Retinal pigment epithelial cell (primary cell): ENCODE measurements at places on chromosomes 3 and 15.
A peak's percentile ranks its signal among the peaks of the same experiment; 100 is the strongest.

DNA sequence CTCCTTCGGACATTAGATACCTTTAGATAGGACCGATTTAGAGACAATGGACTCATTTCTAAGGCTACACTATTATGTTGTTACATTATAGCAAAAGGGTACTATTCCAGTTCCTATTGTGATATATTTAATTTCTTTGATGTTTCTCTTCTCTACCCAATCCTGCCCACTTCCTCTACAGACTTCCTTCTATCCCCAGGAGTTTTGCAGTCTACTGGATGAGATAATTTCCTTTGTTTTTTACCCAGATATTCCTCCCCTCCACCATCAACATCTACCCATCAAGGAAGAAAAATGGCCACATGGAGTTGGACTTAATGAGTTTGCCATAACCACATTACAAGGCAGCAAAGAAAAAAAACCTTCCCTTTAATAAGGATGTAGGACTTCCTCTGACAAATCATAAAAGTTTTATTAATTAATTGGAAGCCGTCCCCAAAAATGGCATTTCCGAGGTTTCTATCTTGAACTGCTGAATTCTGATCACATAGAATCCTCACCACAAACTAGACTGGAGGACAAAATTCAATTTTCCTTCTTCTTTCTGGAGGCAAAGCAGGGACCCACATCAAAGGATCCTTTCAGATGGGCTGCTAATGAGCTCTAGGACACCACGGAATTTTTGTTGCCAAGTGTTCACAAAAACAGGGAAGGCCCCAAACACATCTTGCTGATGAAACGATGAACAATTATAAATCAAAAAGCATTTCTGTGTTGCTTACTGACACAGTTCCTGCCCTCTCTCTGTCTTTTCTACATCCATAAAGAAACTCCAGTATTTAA lies 33.4 kb downstream of the FRMD4B start:
- DNase-seq, result no peak

DNA sequence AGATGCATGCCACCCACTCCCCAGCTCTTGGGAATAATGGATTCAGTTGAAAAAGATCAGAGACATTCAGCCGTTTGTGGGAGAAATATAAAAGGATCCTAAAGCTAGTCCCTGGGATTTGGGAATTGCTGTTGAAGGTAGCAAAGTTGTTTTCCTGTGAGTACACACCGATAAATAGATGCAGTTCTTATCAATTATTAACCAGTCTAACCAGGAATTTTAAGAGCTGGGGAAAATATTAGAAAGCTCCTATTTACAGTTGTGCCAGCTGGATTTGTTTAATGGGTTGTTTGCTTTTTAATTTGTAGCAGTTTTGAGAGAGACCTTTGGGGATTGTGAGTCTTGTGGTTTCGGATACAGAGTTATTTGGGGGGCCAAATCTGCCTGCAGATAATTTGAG lies 44.2 kb upstream of the SKOR1 start:
- no peak for DNase-seq

GRCh38 chr3:99473321-99473751 lies 165.1 kb upstream of the COL8A1 start:
- no peak for DNase-seq

- DNase-seq, result no peak
Observed at GRCh38 chr3:50241713-50242380, 5.8 kb downstream of the GNAI2 start.

GRCh38 chr3:85170646-85171045 lies 211.9 kb downstream of the CADM2 start:
- no peak for DNase-seq

GRCh38 chr3:23991683-23992628 lies 46.9 kb downstream of the NR1D2 start:
- DNase-seq, result peak; percentile 94

GRCh38 chr3:159149633-159150032 lies 347.8 kb downstream of the MFSD1 start:
- peak; percentile 22 for DNase-seq

DNA sequence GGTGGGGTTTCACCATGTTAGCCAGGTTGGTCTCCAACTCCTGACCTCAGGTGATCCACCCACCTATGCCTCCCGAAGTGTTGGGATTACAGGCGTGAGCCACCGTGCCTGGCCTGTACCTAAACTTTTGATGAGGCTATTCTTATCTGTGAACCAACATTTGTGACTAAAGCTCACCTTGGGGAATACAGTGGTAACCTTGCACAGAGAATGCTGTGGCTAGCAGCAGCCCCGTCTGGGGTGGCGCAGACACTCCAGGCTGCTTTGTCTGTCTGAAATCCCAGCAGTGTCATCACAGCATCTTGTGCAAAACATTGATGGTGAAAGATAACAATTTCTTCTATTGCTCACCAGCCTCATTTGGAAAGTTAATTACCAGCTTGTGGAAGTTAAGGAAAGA lies 58.9 kb downstream of the CMTM8 start:
- no peak for DNase-seq

DNA sequence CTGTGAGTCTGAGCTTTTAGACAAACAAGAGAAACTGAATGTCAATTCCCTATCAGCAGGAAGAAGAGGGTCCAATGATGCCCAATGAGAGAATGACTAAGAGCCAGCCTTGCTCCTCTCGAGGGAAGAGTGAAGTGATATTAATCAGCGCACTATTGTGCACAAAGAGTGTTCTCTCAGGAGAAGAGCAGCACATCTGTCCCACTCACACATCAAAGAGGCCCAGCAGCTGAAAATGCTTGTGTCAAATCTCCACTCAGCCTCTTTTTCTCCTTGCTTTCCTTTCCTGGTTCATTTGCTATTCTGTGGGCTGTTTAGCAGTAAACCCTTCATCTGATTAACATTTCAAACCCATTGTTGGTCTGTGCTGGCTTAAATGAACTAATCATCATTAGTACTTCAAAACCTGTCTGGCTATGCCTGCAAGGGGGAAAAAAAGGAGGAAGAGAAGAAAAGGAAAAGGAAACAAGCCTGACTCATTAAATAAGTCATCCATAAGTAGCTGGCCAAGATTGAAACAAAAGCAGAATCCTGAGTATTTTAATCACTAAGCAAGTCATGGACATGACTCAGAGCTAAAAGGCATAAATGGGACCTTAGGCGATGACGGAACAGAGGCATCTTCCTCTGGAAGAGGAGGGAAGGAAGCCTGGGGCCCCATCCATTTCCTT lies 912.7 kb downstream of the TUSC7 start:
- peak; percentile 77 for DNase-seq

DNA sequence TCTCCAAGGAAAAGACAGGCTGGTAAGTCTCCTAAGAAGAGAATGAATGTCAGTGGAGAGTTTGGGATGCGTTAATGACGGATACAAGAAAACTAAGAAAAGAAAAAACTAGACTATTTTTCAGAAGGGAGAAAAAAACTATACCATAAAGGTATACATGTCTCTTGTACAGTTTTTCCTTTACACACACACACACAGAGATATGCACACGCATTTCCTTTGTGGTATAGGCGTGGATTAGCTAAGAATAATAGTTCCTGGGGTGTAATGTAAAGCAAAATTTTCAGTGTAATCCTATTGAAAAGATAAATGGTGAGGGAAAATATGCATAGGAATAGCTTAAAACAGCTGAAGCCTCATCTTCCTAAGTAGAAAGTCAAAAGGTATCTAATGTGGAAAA lies 36.3 kb downstream of the GABPB1 start:
- DNase-seq, result no peak

- DNase-seq, result no peak
Observed at GRCh38 chr3:165159760-165160421, 36.3 kb downstream of the SLITRK3 start.

DNA sequence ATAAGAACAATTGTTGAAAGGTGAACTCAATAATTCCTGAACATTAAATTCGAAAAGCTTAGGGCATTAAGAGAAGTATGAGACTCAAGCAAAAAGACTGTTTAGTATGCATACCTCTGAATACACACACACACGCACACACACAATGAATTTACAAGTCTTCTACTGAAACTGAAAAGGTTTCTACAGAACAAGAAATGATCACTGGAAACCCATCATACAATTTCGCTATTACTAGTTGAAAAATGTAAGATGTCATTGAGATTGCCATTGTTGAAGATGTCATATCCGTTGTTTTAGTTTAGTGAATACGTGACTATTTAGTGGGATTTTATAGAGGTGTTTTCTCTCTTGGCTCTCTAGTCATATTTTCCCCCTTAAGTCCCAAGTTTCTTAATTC lies 106.8 kb downstream of the FOXB1 start:
- no peak for DNase-seq

DNA sequence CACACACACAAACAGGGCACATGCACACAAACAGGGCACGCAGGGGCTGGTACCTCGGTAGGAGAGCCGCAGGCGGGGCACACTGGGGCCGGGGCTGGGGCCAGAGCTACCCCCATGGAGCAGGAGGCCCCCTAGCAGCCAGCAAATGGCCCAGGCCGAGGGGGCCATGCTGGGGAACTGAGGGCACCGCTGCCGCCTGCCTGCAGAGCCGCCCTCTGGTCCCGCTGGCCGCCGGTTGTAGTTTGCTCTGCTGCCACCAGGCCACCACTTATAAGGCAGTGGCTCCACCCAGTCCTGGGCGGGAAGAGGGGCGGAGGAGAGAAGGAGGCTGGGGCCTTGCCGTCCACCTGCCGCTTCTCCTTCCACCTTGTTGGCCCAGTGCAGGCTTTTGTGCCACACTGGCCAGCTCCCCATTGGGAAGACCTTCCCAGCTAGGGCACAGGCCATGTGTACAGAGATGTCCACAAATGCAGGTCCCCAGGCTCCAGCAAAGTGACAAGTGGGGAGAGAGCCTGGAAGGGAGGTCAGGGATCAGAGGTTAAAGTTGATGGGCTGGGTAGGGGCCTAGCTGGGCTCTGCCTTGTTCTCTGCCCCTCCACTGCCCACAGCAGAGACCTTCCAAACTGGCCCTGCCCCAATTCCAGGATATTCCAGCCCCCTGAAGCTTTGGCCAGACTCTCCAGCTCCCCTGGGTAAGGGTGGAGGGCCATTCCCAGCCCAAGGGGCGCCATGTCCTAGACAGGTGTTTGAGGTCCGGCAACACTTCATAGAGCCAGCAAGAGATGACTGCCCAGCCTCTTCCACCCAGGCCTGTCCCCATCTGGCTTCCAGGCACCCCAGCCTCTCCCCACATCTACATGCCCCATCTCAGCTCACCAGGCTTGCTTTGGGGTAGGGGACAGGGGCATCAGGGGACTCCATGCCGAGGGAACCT lies at the start of gene SEMA3G:
SEMA3G (minus strand) TSS at position 244 of the 934 bp plus-strand sequence; CDS start at position 168, 76 bp downstream.
- no peak for DNase-seq

DNA sequence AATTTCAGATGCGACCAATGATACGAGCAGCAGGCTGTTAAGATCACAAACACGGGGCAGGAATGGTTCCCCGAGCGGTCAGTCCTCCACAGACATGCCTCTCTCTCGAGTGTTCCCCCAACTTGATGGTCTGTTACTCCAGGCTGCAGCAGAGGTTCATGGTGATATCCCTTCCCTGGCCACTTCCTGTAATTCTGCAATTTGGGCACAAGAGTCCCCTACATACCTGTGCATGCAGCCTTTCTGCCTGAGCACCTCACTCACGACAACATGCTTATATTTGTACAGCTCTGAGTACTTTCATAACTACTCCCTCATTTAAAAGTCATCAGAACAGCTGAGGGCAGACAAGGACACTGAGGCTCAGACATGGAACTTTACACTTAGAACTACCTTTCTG lies 408.1 kb upstream of the NR2F2 start:
- DNase-seq, result no peak

- no peak for DNase-seq
Observed at GRCh38 chr3:19002606-19003005, 145.7 kb upstream of the KCNH8 start.

GRCh38 chr3:186915806-186916796 lies 14.2 kb upstream of the ST6GAL1 start:
- DNase-seq, result no peak

- DNase-seq, result no peak
Observed at GRCh38 chr3:190531406-190531805, 17.5 kb downstream of the IL1RAP start.

GRCh38 chr15:66917904-66918448 lies 147.4 kb upstream of the SMAD3 start:
- DNase-seq, result no peak

GRCh38 chr3:73453666-73454065 lies 171.1 kb downstream of the PDZRN3 start:
- no peak for DNase-seq

DNA sequence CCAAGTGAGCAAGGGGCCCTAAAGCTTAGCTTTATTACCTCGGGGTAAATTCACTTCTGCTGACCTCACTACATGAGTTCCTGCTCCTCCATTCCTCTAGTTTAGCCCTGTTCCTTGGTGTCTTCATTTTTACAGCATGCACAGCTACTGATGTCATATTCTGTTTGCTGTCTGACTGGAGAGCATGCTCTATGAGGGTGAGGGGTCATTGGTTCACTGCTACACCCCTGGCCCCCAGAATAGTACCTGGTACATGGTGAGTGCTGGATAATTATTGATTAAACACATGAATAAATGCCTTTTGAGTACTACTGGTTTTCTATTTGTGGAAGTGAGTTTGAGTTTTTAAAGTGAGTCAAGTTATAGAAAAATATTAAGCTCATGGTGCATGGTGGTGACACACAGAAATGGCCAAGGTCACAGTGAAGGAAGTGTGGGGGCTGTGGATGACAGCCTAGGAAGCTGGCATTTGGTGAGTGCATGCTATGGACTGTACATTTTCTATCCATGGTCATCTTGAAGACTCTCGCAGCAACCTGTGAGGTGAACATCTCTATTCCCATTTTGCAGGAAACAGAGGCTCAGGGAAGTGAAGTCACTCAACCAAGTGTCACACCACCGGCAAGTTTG lies 34.0 kb downstream of the RPLP1 start:
- no peak for DNase-seq
